ENCODE measurements at places on chromosomes 11 and 22.
A peak's percentile ranks its signal among the peaks of the same experiment; 100 is the strongest.

GRCh38 chr11:76634886-76635285, 35.7 kb downstream of the LRRC32 start:
- DNase-seq: no peak

GRCh38 chr22:26684168-26684567, 26.8 kb downstream of the MIAT start:
- no peak for DNase-seq

- no peak for DNase-seq
Measured at GRCh38 chr11:41534861-41535260, 75.4 kb upstream of the LRRC4C start.

DNA sequence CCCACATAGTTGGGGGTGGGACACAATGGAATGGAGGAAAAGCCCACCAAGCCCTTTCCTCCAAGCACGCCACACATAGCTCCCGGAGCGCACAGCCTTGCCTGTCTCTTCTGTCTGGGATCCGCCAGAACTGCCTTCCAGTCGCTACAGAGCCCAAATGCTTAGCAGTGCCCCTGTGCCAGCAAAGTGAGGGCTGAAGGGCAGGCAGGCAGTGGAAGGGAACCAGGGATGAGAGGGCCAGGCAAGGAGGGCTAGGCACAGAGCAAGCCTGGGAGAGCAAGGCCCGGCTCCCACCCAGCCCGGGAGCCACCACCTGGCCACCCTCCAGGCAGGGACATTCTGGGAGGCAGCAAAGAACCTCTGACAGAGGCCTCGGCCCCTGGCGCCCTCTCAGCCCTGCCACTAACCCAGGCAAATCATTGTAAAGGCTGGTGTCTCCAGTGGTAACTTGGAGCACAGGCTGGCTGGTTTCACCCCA, 32.5 kb downstream of the PPP2R1B start:
- DNase-seq: no peak

- DNase-seq: no peak
Measured at GRCh38 chr11:79482800-79483199, 42.0 kb upstream of the TENM4 start.

GRCh38 chr22:47094861-47095330, 332.4 kb downstream of the TBC1D22A start:
- DNase-seq: no peak

GRCh38 chr11:73866095-73866579, 10.5 kb downstream of the COA4 start:
- no peak for DNase-seq

- DNase-seq: no peak
Measured at GRCh38 chr11:92413757-92414513, 189.3 kb downstream of the FAT3 start.

DNA sequence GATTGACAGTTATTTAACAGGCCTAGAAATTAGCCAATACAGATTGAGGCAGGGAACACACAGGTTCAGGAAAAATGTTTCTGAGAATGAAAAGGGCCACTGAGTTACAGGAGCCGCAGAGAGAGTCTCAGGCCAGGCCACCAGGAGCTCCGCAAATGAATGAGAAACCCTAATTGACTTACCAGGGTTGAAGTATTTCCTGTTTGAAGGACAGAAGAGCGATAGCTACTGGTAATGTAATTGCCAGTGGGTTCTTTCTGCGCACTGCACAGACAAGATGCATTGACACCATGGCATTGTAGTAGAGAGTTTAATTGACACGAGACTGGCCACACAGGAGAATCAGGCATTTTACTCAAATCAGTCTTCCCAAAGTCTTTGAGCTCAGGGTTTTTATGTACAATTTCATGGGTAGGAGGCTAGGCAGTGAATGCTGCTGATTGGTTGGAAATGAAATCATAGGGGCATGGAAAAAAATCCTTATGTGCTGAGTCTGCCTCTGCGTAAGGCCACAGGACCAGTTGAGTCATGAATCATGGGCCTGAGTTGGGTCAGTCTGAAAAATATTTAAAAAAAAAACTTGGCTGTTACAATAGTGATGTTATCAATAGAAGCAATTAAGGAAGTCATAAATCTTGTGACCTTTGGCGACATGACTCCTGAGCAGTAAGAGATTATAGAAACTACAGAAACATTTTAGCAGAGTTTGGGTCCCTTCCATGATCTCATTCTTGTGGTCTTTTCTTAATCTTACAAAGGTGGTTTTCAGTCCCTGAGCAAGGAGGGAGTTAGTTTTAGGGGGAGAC, 203.8 kb downstream of the CASP12 start:
- DNase-seq: no peak

GRCh38 chr11:120141113-120141767, 3.3 kb upstream of the TRIM29 start:
- DNase-seq: no peak

DNA sequence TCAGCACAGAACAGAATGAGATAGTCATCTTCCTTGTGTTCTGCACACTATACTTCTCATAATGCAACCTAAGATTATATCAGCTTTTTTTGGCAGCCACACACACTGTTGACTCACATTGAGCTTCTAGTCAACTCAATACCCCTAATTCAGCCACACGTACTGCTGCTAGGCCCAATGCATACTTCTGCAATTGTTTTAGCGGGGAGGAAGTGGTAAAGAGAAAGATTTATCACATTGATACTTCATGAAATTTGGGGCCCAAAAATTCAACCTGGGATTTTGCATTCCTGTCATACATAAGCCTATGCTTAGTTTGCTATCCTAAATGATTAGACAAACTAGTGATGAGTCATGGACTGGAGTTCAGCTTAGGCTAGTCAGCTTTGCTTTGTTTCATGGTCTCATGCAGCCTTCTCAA, 8.6 kb upstream of the UPB1 start:
- DNase-seq: no peak

GRCh38 chr11:68031144-68031464, 623 bp downstream of the NDUFS8 start:
- no peak for DNase-seq

DNA sequence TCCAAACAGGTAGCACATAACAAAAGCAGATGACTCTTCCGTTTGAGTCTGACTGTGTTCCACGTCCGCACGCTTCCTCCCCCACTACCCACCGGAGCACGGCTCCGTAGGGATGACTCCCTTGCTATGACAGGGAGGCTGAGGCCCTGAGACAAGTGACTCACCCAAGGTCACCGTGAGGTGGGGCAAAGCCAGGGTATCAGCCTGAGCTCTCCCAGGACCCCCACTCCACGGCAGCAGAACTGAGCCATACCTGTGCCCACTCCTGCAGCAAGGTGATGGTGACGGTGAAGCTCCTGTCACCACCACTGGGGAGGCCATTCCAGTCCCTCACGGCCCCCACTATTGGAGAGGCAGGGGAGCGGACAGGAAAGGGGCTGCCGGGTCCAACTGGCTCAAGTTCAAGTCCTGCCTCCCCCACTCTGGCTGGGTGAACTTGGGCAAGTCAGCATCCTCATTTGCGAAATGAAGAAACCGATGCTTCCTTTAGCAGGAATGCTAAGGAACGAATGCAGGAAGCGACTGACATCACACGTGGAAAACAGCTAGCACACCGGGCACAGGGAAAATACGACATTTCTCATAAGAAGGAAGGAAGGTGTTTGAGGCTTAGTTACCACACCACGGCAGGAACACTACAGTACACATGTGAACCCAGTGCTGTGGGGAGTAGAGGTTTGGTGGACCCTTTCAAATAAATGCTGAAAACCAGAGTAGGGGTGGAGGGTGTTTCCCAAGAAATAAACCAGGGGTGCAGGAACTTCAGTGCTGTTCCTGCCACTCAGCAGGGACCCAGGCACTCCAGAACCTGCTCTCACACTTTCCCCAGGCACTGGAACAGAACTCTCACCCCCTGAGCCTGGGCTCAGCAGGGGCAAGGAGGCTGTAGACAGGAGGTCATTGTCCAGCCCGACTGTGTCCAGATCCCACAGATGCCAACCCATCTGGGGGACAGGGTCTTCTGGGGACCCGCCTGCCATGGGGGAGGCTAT, 32.4 kb upstream of the CBX7 start:
- no peak for DNase-seq

DNA sequence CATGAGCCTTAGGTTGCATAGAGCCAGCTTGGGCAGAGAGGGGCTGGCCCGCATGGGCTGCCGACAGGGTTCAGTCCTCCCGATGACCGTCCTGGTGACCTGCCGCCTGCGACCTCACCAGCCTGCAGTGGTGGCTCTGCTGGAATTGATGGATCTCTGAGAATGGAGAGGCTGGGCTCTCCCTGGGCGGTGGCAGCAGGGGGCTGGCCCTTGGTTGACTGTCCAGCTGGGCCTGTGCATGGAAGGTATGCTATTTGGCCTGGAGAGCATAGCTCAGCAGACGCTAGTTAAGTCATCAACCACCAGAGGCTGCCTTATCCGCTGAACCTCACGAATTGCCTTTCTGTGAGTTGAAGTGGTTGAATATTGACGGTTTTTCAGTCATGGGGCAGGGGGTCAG, 19.7 kb downstream of the GRAMD4 start:
- no peak for DNase-seq

DNA sequence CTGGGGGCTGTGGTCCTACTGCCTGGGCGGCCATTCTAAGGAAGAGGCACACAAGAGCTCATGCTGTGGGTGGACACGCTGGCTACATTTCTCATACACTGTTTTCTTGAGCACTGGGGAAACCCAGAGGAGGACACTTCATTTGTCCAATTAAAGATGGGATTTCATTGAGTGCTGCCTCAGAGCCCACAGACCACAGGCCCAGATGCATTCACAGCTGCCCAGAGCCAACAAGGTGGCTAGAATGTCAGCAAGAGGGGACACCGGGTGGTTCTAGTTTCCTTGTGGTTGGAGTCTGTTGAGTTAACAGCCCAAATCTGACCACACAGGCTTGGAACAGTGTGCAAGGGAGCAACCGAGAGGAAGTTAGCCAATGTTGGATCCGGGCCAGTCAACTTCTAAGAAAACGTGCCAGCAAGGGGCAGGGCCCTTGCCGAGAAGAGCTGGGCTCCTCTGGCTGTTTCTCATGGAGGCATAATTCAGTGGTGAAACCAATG, 35.0 kb upstream of the SORL1 start:
- DNase-seq: no peak

GRCh38 chr11:117855912-117856651, 20.4 kb downstream of the FXYD6 start:
- no peak for DNase-seq

GRCh38 chr11:119044708-119045107, 12.3 kb downstream of the HYOU1 start:
- DNase-seq: no peak

DNA sequence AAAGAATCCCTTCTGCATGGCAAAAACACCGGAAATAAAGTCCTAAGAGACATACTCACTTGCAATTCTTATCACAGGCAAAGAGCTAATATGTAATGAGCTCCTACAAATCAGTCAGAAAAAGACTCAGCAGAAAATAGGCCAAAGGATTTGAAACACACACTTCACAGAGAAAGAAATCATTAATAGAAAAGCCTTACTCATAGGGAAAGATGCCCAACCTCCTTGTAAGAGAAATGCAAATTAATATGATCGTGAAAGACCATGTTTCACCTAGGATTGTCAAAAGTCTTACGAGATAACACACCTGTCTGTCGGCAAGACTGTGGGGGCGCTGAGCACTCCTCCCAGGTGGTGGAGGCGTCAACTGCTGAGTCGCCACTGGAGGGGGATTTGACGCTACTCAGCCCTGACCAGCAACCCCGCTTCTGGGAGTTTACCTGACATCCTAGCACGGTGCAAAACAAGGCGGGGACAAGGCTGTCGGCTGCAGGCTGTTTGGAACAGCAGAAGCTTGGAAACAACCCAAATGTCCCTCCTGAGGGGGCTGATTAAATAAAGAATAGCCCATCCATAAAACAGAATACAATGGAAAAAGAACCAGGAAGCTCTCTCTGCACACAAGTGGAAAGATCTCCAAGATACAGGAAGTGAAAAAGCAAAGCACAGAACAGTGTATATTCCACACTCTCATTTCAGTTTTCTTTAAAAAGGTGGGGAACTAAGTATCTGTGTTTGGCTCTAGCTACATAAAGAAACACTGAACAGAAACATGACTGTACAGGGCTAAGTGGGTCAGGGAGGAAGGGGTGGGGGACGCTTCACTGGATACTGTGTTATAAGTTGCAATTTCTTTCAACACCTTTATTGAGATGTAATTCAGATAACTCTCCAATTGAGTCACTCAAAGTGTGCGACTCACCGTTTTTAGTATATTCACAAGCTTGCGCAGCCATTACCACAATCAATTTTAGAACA, 11.5 kb downstream of the CSNK1E start:
- DNase-seq: no peak

GRCh38 chr11:134388590-134388989, 23.5 kb downstream of the B3GAT1 start:
- DNase-seq: no peak

DNA sequence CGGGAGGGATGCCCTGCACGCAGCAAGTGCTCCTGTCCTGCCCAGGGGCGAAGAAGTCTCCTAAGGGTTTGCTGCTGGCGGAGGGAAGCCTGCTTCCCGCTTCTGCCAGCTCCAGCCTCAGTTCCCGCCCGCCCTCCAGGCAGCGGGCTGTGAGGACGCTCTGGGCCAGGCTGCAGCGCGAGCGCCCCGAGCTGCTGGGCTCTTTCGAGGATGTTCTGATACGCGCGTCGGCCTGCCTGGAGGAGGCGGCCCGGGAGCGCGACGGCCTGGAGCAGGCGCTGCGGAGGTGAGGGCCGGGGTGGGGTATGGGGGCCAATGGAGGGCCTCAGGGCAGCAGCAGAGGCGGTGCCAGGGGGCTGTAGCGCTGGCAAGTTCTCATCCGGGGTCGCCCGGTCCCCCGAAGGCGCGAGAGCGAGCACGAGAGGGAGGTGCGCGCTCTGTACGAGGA, 2.2 kb downstream of the CRACR2B start:
- no peak for DNase-seq

- DNase-seq: no peak
Measured at GRCh38 chr11:104876861-104877431, 21.3 kb downstream of the CASP12 start.

- no peak for DNase-seq
Measured at GRCh38 chr11:116164843-116165242, 607.9 kb downstream of the BUD13 start.

- peak; percentile 59 for DNase-seq
Measured at GRCh38 chr22:44684506-44685383, 17.3 kb upstream of the PRR5 start.

GRCh38 chr22:33920197-33920540, at the start of gene LARGE1:
TSS of gene LARGE1 (minus strand) at chr22:33920476.
- DNase-seq: no peak

DNA sequence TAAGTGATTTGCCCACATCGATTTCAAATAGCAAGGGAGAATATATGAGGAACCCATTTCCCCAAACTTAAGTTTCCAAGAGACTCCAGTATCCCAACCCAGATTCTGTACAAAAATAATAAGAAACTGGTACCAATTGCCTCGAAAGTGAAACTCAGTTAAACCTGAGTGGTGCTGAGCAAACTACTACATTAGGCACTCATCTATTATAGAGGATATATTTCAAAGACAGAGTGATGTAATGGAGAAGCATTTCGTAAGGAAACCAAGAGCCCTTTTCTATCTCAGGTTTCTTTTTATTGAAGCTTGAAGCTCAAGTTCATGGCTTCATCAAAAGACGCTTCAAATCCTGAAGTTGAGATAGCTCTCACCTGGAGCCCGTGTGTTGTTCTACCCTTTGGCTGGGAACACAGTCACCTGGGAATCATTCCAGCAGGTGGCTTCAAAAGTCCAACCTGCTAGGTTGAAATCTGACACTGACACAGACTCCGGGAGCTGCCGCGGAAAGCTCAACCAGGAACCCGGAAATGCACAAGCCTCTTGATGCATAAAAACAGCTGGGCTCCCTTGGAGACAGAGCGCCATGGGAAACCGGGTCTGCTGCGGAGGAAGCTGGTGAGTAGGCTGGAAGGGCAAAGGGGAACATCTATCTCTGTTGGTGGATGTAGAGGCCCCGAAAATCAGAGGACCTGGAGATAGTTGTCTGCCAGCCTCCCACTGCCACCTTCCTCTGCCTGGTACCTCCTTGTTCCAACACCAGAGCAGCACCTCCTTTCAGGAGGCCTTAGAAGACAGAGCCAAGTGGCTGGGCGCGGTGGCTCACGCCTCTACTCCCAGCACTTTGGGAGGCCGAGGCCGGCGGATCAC, at the start of gene C11orf52:
Gene C11orf52, plus strand, starts transcription at position 524 of the 867 bp plus-strand sequence. Its CDS starts 60 bp downstream, at position 584.
- no peak for DNase-seq
